ENCODE measurements at places on chromosomes 1 and 21. TPM values are rescaled to one million over a fixed set of nuclear protein-coding genes. Genes with fewer than 3 reads are reported as not detected.

ITLN2 gene
- 7.8 TPM for total RNA-seq

DNA sequence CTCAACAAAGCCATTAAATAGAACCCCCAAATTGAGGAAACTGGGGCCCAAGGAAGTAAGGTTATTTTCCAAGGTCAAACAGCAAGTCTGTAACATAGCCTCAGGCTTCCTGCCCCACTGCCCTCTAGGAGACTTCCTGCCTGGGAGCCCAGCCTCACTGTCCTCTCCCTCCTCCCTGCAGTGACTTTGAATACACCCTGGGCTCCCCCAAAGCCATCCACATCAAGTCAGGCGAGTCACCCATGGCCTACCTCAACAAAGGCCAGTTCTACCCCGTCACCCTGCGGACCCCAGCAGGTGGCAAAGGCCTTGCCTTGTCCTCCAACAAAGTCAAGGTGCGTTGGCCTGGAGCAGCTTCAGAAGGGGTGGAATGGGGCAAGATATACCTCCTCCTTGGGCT, 18.3 kb downstream of the GRHL3 start:
- no peaks in the 10 kb centered on the region for H3K27me3 ChIP-seq
- no peak overlapping the region for H3K4me3 ChIP-seq
- no peak for DNase-seq

DNA sequence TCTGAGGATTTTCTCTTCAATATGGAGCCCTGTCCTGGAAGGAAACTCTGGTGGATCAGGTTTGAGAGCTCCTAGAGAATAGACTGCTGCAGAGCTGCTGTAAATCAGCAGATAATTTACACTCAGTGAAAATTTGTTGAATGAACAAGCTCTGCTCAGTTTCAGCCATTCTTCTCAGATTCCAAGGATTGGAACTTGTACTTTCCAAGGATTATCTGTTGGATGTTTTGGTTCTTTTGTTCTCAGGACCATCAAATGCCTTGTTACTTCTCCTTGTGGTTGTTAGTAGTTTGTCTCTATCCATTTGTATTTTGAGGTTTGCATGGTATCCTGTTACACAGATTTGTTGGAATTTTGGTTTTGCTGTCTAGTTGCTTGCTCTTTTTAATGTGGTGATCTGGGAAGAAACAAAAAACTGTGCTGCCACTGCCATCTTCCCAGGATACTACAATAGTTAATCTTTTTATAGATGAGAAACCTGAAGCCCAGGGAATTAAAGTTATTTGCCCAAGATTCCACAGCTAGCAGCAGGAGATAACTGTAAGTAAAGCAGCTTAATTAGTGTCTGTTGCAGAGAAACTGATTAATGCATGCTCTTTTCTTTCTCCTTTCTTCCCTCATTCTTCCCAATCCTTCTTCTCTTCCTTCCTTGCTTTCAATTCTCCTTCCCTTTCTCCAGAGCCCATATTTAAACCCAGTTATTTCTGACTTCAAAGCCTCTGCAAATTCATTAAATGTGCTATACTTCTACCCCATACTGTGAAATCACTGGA, 21.7 kb upstream of the KIFAP3 start:
- DNase-seq = no peak
- H3K4me3 ChIP-seq = no peak overlapping the region
- H3K27ac ChIP-seq = no peak overlapping the region
- peaks cover 3% of the 10 kb centered on the region for H3K36me3 ChIP-seq
- H3K27me3 ChIP-seq = peaks cover 3% of the 10 kb centered on the region

ERVH48-1 gene
- total RNA-seq = 26.6 TPM

DDAH1 gene
- 27.5 TPM for total RNA-seq

DNA sequence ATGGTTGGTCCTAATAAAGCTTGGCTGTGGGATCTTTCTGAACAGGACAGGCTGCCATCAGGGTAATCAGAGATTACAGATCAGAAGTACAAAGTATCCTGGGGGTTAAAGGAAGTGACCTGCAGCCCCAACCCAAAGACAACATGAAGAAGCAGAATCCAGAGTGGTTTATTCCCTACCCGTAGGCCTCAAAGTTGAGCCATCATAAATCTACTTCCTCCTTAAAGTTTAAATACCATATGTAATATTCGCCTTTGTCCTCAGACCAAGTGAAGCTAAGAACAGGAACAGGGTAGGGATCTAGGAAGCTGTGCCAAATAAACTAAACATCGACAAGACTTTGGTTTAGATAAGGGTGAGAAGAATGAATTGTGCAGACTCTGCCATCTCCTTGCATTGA, 15.9 kb upstream of the DHX9 start:
- no peak for DNase-seq
- peaks cover 3% of the 10 kb centered on the region for H3K27me3 ChIP-seq
- no peak overlapping the region for H3K4me3 ChIP-seq
- no peaks in the 10 kb centered on the region for H3K4me1 ChIP-seq
- no peak overlapping the region for H3K27ac ChIP-seq

DMRTA2 gene
- total RNA-seq = not detected

MCOLN3 gene
- total RNA-seq = 6.4 TPM

GBP6 gene
- total RNA-seq = not detected

GRCh38 chr1:196302420-196302819, 305.8 kb downstream of the KCNT2 start:
- H3K4me3 ChIP-seq = no peak overlapping the region
- peak overlapping the region; percentile 82 for H3K27ac ChIP-seq
- 0 out of 2 replicates have a peak, but pooled peaks cover 6% of the 10 kb centered on the region for H3K36me3 ChIP-seq
- DNase-seq = no peak

LCE2A gene
- total RNA-seq = not detected

DNA sequence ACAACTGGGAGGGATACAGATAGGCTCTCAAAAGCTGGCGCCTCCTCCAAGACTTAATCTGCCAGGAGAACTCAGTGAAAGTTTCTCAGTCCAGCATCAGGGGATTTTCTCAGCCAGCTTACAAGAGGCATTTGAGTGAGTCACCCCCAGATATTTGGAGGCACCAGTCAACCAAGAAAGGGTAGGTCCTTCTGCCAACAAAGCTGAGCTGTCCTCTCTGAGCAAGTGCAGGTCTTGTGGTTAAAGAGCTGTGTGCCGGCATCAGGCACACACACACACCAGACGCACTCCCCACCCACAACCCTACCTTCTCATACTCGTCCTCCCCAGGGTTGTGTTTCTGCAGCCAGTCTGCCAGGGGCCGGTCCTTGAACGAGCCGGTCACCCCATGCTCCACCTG, 27.0 kb upstream of the PPP1R15B start:
- no peaks in the 10 kb centered on the region for H3K4me1 ChIP-seq
- H3K27ac ChIP-seq = no peak overlapping the region
- H3K36me3 ChIP-seq = peaks cover 14% of the 10 kb centered on the region
- H3K27me3 ChIP-seq = no peaks in the 10 kb centered on the region
- DNase-seq = no peak
- H3K4me3 ChIP-seq = no peak overlapping the region

LCE1F gene
- total RNA-seq = not detected

- no peaks in the 10 kb centered on the region for H3K27me3 ChIP-seq
- H3K4me3 ChIP-seq = no peak overlapping the region
- no peak for DNase-seq
- no peak overlapping the region for H3K27ac ChIP-seq
- peaks cover 22% of the 10 kb centered on the region for H3K4me1 ChIP-seq
Observed at GRCh38 chr1:203539831-203540546, 46.0 kb downstream of the OPTC start.

GRCh38 chr1:2906085-2906484, 104.6 kb upstream of the TTC34 start:
- H3K27ac ChIP-seq = no peak overlapping the region
- H3K4me3 ChIP-seq = no peak overlapping the region
- DNase-seq = no peak
- H3K4me1 ChIP-seq = no peaks in the 10 kb centered on the region
- H3K27me3 ChIP-seq = no peaks in the 10 kb centered on the region

GRCh38 chr1:157776971-157777391, at the start of gene FCRL2:
FCRL2 (minus strand) TSS chr1:157777132; CDS start chr1:157777073, 59 bp downstream.
- no peak within 1 kb of the TSS for H3K4me3 ChIP-seq
- H3K4me1 ChIP-seq = peaks cover 17% of the 10 kb centered on the region
- no peak within 1 kb of the TSS for H3K27ac ChIP-seq
- no peak for DNase-seq

AMPD1 gene
- total RNA-seq = not detected

GRCh38 chr1:63790989-63791388, 17.2 kb downstream of the ROR1 start:
- H3K27me3 ChIP-seq = no peaks in the 10 kb centered on the region
- no peaks in the 10 kb centered on the region for H3K36me3 ChIP-seq
- peaks cover 93% of the 10 kb centered on the region for H3K4me1 ChIP-seq
- no peak for DNase-seq
- peak overlapping the region; percentile 55 for H3K4me3 ChIP-seq

DNA sequence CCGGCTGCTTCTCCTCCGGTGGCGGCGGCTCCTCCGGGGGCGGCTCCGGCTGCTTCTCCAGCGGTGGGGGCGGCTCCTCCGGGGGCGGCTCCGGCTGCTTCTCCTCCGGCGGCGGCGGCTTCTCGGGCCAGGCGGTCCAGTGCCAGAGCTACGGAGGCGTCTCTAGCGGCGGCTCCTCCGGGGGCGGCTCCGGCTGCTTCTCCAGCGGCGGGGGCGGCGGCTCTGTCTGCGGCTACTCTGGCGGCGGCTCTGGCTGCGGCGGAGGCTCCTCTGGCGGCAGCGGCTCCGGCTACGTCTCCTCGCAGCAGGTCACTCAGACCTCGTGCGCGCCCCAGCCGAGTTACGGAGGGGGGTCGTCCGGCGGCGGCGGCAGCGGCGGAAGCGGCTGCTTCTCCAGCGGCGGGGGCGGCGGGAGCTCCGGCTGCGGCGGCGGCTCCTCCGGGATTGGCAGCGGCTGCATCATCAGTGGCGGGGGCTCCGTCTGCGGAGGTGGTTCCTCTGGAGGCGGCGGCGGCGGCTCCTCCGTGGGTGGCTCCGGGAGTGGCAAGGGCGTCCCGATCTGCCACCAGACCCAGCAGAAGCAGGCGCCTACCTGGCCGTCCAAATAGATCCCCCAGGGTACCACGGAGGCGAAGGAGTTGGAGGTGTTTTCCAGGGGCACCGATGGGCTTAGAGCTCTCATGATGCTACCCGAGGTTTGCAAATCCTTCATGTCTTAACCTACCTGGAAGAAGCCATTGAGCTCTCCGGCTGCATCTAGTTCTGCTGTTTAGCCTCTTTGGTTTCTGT, 2.0 kb downstream of the LORICRIN start:
- H3K4me1 ChIP-seq = peaks cover 13% of the 10 kb centered on the region
- no peak overlapping the region for H3K27ac ChIP-seq
- peak overlapping the region; percentile 79 for H3K4me3 ChIP-seq
- DNase-seq = peak; percentile 66

- peaks cover 3% of the 10 kb centered on the region for H3K4me1 ChIP-seq
- H3K27me3 ChIP-seq = no peaks in the 10 kb centered on the region
- H3K4me3 ChIP-seq = no peak overlapping the region
- H3K36me3 ChIP-seq = peaks cover 9% of the 10 kb centered on the region
- H3K27ac ChIP-seq = peak overlapping the region; percentile 46
Observed at GRCh38 chr1:153928245-153928644, 5.5 kb upstream of the GATAD2B start.

DNA sequence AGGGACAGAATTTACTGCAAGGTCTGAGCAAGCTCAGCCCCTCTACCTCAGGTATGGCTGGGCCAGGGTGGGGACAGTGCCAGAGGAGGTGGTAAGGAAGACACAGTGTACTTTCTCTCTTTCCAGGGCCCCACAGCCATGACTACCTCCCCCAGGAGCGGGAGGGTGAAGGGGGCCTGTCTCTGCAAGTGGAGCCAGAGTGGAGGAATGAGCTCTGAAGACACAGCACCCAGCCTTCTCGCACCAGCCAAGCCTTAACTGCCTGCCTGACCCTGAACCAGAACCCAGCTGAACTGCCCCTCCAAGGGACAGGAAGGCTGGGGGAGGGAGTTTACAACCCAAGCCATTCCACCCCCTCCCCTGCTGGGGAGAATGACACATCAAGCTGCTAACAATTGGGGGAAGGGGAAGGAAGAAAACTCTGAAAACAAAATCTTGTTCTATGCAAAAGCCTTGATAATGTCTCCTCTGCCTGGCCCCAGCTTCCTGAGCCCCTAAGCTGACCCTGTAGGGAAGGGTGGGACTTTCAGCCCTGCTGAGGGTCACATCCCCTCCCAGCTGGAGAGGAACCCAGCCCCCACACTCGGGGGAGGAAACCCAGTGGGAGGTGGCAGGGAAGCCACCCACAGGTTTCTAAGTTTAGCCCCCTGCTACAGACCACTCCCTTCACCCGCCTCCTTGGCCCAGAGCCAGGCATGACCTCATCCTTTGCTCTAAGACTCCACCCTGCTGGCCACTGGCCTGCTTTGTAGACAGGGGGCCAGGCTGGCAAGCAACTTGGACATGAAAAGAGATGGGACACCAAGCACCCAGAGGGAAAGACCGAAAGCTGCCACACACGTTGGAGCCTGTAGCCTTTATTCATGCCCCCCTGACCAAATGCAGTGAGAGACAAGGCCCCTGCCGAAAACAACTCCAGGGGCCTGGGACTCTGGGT, 6.4 kb downstream of the RHOC start:
- peaks cover 48% of the 10 kb centered on the region for H3K36me3 ChIP-seq
- peaks cover 31% of the 10 kb centered on the region for H3K27me3 ChIP-seq
- no peak overlapping the region for H3K27ac ChIP-seq
- H3K4me1 ChIP-seq = peaks cover 79% of the 10 kb centered on the region
- peak; percentile 77 for DNase-seq

GRCh38 chr1:170932236-170932635, 3.1 kb upstream of the MROH9 start:
- H3K27ac ChIP-seq = no peak overlapping the region
- H3K4me1 ChIP-seq = peaks cover 24% of the 10 kb centered on the region
- no peak overlapping the region for H3K4me3 ChIP-seq
- H3K36me3 ChIP-seq = no peaks in the 10 kb centered on the region

- DNase-seq = no peak
- peaks cover 6% of the 10 kb centered on the region for H3K4me1 ChIP-seq
- no peaks in the 10 kb centered on the region for H3K36me3 ChIP-seq
- H3K27me3 ChIP-seq = no peaks in the 10 kb centered on the region
- no peak overlapping the region for H3K4me3 ChIP-seq
Observed at GRCh38 chr1:181538836-181539235, 55.5 kb downstream of the CACNA1E start.

DNA sequence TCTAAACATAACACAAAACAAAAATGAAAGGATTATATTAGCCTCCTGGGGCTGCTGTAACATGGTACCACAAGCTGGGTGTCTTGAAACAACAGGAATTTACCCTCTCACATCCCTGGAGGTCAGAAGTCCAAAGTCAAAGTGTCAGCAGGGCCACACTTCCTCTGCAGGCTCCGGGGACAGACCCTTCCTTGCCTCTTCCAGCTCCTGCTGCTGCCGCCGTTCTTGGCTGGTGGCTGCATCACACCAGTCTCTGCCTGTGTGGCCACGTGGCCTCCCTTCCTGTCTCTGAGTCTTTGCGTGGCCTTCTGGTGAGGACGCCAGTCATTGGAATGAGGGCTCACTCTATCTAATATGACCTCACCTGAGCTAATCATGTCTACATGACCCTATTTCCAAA, 8.2 kb downstream of the SLC37A1 start:
- H3K36me3 ChIP-seq = peaks cover 51% of the 10 kb centered on the region
- no peak overlapping the region for H3K4me3 ChIP-seq
- no peaks in the 10 kb centered on the region for H3K27me3 ChIP-seq

CELSR2 gene
- total RNA-seq = 26.8 TPM

FOXD2 gene
- 0.05 TPM for total RNA-seq

DNA sequence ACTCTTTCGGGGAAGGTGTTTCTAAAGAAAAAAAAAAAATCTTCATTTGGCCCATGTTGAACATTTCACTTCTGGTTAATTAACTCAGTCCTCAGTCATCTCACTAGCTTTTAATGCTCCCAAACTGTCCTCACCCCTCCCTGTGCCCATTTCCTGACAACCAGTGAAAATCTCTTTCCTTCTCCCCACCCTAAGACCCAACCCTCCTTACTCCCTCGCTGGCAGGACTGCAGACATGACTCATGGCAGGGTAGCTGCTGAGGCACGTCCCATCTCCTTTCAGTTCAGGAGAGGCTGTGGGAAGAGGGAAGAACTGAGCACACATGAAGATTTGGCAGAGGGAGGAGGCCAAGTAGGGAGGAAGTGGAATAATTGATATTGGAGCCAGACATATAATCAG, 12.6 kb downstream of the PKP1 start:
- H3K27ac ChIP-seq = no peak overlapping the region
- H3K4me3 ChIP-seq = no peak overlapping the region
- no peak for DNase-seq
- H3K4me1 ChIP-seq = no peaks in the 10 kb centered on the region
- H3K27me3 ChIP-seq = no peaks in the 10 kb centered on the region

Data from WTC11 (cell line).